ENCODE measurements at places on chromosomes 12 and 14. TPM values are rescaled to one million over a fixed set of nuclear protein-coding genes. Genes with fewer than 3 reads are reported as not detected.

SOAT2 gene
- total RNA-seq: 0.18 TPM

SLC39A5 gene
- total RNA-seq: not detected

CD69 gene
- not detected for total RNA-seq

STYK1 gene
- total RNA-seq: 0.28 TPM

CEBPE gene
- total RNA-seq: not detected

GPR137C gene
- total RNA-seq: 0.08 TPM

TMEM63C gene
- 0.96 TPM for total RNA-seq

IAPP gene
- total RNA-seq: not detected

NEUROD4 gene
- total RNA-seq: 0.02 TPM

CTSG gene
- total RNA-seq: not detected

NTF3 gene
- not detected for total RNA-seq

ESYT1 gene
- total RNA-seq: 68.2 TPM

APOF gene
- total RNA-seq: not detected

JDP2 gene
- total RNA-seq: 32.7 TPM

TPPP2 gene
- total RNA-seq: not detected

COCH gene
- total RNA-seq: 21.4 TPM

ARHGAP9 gene
- 0.36 TPM for total RNA-seq

KRT83 gene
- 6.5 TPM for total RNA-seq

ESR2 gene
- 0.03 TPM for total RNA-seq

PTGDR gene
- not detected for total RNA-seq

KITLG gene
- total RNA-seq: 12.1 TPM

SSTR1 gene
- total RNA-seq: not detected

GARIN6 gene
- not detected for total RNA-seq

GPR84 gene
- total RNA-seq: not detected

PSMC6 gene
- total RNA-seq: 81.2 TPM

KRT80 gene
- 58.1 TPM for total RNA-seq

All from A549 treated with CORT108297 at 1 μM for 4 hours (cell line).